ENCODE measurements at places on chromosomes 7 and 10. TPM values are rescaled to one million over a fixed set of nuclear protein-coding genes. Genes with fewer than 3 reads are reported as not detected.

KNDC1 gene
- polyA plus RNA-seq = not detected

CPED1 gene
- polyA plus RNA-seq = 30.0 TPM

VWC2 gene
- polyA plus RNA-seq = not detected

ARL3 gene
- 6.0 TPM for polyA plus RNA-seq

CDK13 gene
- 25.7 TPM for polyA plus RNA-seq

FAM180A gene
- polyA plus RNA-seq = not detected

OR6V1 gene
- not detected for polyA plus RNA-seq

GRCh38 chr7:94374721-94375566 lies 19.8 kb upstream of the COL1A2 start:
- H3K27me3 ChIP-seq = no peaks in the 10 kb centered on the region
- no peak overlapping the region for H3K4me3 ChIP-seq
- H3K4me1 ChIP-seq = no peaks in the 10 kb centered on the region
- no peak for DNase-seq

- no peaks in the 10 kb centered on the region for H3K36me3 ChIP-seq
- H3K27ac ChIP-seq = no peak overlapping the region
- no peaks in the 10 kb centered on the region for H3K27me3 ChIP-seq
- DNase-seq = no peak
These were observed 71.3 kb downstream of the CAMK1D start for GRCh38 chr10:12420530-12421120.

DNA sequence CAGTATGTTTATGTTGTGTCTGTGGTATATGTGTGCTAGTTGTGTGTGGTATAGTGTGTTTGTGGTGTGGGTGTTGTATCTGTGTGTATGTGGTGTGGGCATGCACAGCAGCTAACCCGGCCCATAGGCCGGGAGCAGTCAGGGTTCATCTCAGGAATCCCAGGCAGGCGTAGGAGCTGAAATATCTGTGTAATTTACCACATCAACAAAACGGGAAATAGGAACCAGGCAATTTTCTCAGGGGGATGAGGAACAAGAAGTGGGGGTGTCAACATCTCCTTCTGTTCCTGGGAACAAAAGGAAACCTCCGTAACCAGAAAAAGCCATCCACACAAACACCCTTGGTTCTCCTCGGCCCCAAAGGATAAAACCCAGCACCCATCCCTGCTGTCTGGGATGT lies 24.5 kb upstream of the ZNF488 start:
- no peaks in the 10 kb centered on the region for H3K36me3 ChIP-seq
- no peak overlapping the region for H3K4me3 ChIP-seq
- H3K27me3 ChIP-seq = no peaks in the 10 kb centered on the region
- H3K4me1 ChIP-seq = peaks cover 14% of the 10 kb centered on the region
- no peak overlapping the region for H3K27ac ChIP-seq

DNA sequence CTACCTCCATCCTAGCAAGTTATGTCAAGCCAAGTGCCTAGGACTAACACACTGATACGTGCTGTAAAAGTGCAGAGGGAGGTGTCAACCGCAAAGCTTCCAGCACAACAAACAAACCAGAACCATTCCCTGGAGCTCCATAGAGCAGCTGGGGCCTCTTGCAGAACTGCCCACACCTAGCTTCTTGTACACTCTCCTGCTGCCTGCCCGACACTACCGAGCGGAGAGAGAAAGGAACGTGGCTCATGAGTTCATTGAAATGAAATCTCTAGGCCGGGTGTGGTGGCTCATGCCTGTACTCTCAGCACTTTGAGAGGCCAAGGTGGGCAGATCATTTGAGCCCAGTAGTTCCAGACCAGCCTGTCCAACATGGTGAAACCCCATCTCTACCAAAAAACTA lies 73.5 kb downstream of the MKI67 start:
- H3K27ac ChIP-seq = peak overlapping the region; percentile 98
- peaks cover 75% of the 10 kb centered on the region for H3K36me3 ChIP-seq
- peak overlapping the region; percentile 100 for H3K4me3 ChIP-seq
- no peaks in the 10 kb centered on the region for H3K27me3 ChIP-seq
- peaks cover 92% of the 10 kb centered on the region for H3K4me1 ChIP-seq
- DNase-seq = no peak

DNA sequence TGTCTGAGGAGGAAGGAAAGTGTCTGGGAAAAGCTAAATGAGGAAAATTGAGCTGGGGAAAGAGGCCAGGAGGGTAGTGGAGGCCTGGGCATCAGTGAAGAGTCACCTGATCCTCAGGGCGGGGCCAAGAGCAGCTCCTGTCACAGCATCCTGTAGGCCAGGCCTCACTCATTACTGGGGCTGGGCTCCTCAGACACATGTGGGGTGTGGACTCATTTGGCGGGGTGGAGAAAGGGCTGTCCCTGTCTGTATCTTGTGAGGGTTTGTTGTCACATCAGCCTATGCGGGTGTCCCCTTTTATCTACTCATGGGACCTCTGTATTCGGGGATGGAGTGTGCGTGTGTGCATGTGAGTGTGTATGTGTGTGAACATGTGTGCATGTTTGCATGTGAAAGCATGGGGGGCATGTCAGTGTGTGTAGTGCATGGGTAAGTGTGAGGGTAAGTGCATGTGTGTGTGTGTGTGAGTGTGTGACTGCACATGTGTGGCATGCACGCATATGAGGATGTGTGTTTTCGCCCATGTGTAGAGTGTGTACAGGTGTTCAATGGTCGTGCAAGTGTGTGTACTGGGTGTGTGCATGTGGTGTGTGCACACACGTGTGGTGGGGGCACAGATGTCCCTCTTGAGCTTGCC lies 67.8 kb downstream of the RAMP3 start:
- no peaks in the 10 kb centered on the region for H3K27me3 ChIP-seq
- H3K36me3 ChIP-seq = no peaks in the 10 kb centered on the region
- no peak overlapping the region for H3K27ac ChIP-seq
- H3K4me1 ChIP-seq = no peaks in the 10 kb centered on the region
- H3K4me3 ChIP-seq = no peak overlapping the region
- DNase-seq = no peak

GRCh38 chr7:111210996-111211395 lies 120.1 kb downstream of the LRRN3 start:
- no peak overlapping the region for H3K4me3 ChIP-seq
- H3K4me1 ChIP-seq = no peaks in the 10 kb centered on the region
- no peaks in the 10 kb centered on the region for H3K36me3 ChIP-seq
- DNase-seq = no peak
- no peak overlapping the region for H3K27ac ChIP-seq
- no peaks in the 10 kb centered on the region for H3K27me3 ChIP-seq

DNA sequence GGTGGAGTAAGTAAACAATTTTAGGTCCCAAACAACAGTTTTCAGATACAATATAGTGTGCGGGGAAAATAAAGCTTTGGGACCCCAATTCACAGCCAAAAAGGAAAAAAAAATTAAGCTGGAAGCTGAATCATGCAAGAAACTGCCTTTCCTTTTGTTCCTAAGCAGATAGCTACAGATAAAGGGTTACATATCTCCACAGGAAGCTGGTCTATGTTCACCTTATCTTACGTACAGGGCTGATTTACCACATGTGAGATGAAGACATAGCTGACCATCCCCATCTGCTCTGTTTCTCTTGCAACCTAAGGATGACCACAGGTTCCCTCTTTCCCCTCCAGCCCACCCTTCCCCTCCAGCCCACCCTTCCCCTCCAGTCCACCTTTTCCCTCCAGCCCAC lies 14.2 kb upstream of the PFKP start:
- no peaks in the 10 kb centered on the region for H3K36me3 ChIP-seq
- no peak overlapping the region for H3K27ac ChIP-seq
- no peak overlapping the region for H3K4me3 ChIP-seq
- H3K4me1 ChIP-seq = no peaks in the 10 kb centered on the region
- DNase-seq = no peak
- peaks cover 3% of the 10 kb centered on the region for H3K27me3 ChIP-seq

DNA sequence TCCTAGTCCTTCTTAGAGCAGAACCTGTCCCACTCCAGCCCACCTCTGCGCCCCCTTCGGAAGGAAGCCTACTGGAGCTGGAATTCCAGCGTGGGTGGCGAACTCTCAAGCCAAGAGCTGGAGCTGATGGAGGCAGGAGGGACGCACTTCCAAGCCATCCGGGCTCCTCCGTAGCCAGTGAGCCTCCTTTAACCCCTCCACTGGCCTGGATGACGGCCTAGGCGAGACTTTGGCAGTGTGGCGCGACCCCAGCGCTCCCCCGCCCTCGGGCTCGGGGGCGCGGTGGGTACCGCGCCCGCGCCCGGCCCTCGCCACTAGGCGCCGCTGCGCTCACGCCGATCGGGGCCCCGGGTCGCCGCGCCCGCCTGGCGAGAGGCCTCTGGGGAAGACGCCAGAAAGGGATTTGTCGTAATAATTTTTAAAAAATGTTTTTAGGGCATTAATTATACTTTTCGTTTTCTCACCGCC lies 5.1 kb upstream of the EMX2 start:
- peaks cover 99% of the 10 kb centered on the region for H3K27me3 ChIP-seq
- H3K4me3 ChIP-seq = no peak overlapping the region
- H3K36me3 ChIP-seq = no peaks in the 10 kb centered on the region
- H3K4me1 ChIP-seq = peaks cover 10% of the 10 kb centered on the region
- no peak overlapping the region for H3K27ac ChIP-seq

DNA sequence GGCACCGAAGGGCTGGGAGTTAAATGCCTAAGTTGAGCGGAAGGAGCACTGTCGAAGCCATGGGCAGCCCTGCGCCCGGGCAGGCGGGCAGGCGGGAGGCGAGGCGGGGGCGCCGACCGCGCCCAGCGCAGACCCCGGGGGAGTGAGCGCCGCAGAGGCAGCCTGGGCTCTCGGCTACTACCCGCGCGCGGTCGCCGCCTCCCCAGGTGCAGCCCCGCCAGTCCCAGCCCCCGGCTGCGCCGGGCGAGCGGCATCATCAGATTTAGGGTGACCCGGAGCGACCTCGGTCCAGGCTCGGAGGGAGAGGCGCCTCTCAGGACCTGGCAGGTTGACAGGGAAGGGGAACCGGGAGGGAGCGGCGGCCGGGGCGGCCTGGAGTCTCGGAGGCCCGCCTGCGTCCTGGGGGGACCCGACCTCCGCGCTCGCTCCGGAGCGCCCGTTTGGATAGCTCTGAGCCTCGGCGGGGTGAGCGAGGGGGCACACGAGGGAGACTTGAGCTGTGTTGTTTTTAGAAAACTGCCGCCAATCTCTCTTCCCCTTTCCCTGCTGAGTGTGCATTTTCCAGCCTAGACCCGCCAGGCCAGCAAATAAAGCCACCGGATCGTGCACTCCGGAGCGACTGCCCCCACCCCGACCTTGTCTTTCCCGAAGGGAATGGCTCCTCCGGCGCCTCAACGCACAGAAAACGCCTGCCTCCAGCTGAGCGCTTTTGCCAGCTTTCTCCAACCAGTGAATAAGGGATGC lies 2.3 kb upstream of the NRP1 start:
- H3K4me3 ChIP-seq = peak overlapping the region; percentile 79
- peaks cover 72% of the 10 kb centered on the region for H3K27me3 ChIP-seq
- H3K4me1 ChIP-seq = peaks cover 33% of the 10 kb centered on the region
- no peak overlapping the region for H3K27ac ChIP-seq
- DNase-seq = no peak
- H3K36me3 ChIP-seq = no peaks in the 10 kb centered on the region

GRCh38 chr10:81081887-81082620 lies 544.4 kb downstream of the SH2D4B start:
- DNase-seq = no peak
- no peaks in the 10 kb centered on the region for H3K4me1 ChIP-seq
- no peaks in the 10 kb centered on the region for H3K27me3 ChIP-seq
- no peak overlapping the region for H3K4me3 ChIP-seq

DNA sequence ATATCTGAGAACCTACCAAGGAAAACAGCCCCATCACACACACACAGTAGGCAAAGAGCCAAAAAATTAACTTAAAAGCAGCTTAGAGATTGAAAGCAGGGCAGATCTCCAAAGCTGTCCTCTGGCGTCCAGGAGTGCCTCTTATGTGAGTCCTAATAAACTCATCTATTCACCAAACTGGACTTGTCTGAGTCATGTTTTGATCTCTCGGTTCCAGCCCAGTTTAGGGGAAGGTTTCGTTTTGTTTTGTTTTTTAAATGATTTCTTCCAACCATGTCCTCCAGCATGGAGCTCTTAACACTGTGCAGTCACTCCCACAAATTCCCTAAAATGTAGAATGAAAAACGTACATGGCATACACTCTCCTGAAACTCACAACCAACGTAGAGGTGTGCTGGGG lies 6.7 kb upstream of the PRSS37 start:
- H3K4me3 ChIP-seq = no peak overlapping the region
- no peaks in the 10 kb centered on the region for H3K27me3 ChIP-seq
- H3K4me1 ChIP-seq = no peaks in the 10 kb centered on the region
- H3K36me3 ChIP-seq = no peaks in the 10 kb centered on the region
- no peak for DNase-seq

DNA sequence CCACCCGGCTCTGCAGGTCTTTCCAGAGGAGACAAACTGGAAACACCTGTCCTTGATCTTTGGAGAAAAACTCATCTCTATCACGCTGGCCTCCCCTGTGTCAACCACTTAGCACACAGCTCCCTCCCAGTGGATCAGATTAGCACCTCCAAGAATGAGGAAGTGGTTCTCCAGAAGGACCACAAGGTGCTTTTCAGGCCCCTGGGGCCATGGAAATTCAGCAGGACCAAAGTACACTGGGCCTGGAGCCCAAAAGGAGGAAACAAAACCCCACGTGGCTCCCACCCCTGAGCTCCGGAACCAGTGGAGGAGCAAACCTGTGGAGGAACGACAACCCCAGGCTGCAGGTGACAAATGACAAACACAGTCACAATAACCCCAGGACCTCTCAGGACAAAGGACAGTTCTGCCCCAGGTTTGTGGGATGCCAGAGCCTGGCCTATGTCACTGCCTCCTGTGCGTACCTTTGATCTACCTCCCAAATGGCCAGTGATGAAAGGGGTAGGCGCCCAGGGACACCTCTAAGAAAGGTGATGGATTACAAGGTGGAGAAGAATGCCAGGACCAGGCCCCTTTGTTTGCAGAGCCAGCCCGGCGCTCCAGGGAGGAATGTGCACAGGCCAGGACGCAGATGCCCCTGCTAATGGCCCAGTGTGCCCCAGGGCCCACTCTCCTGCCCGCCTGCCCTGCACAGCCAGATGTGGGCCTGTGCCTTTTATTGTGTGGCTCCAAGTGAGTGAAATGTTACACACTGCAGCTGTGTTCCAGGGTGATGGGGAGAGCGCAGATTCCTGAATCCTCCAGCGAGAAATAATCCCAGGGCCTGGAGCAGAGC lies 5.7 kb downstream of the TNS3 start:
- H3K36me3 ChIP-seq = peaks cover 3% of the 10 kb centered on the region
- H3K27me3 ChIP-seq = no peaks in the 10 kb centered on the region
- DNase-seq = peak; percentile 46

- H3K4me1 ChIP-seq = no peaks in the 10 kb centered on the region
- no peaks in the 10 kb centered on the region for H3K36me3 ChIP-seq
- no peak overlapping the region for H3K4me3 ChIP-seq
- H3K27ac ChIP-seq = no peak overlapping the region
These were observed 15.7 kb upstream of the TMEM248 start for GRCh38 chr7:66905278-66905677.
